ENCODE measurements at places on chromosomes 6 and 20.
A peak's percentile ranks its signal among the peaks of the same experiment; 100 is the strongest.

GRCh38 chr20:33963751-33964150 is 30.0 kb upstream of the RALY start:
- no peak for DNase-seq

DNA sequence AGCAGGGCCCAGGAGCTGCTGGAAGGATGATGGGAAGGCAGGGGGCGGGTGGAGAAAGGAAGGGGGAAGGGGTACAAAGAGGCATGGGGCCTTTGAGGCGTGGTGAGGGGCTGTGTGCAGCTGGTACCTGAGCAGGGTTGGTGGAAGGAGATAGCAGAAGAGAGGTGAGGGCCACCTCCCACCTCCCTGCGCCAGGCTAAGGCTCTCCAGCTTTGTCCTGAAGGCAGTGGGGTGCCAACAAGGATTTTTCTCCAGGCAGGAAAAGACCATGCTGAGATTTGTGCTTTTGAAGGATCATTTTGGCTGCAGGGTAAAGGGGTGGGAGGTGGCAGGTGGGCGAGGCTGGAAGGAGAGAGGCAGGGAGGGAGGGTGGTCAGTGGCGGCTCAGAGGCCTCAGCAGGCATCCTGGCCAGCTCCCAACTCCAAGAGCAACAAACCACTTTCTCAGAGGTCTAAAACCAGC is 40.8 kb downstream of the NOL4L start:
- no peak for DNase-seq

DNA sequence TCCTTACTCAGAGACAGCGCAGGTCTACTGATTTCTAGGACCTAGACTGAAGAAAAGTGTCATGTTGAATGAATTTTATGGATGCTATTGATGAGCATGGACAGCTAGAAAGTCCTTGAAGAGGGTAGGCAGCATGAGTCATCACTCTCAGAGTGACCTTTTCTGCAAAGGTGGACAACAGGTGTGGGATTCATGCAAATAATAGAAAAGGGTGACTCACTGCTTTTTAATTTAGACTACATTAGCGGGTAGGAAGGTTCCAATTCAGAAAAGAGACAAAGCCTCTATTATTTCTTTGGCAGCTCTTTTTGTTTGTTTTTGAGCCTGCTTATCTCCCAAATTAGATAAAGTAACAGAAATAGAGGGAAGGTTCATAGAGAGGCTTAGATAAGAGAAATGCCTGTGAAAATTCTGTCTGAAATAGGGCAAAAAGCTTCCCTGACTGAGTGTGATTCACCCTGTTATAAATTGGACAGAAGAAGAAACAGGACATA is 191.4 kb downstream of the TENT5A start:
- no peak for DNase-seq

GRCh38 chr6:160992061-160992979 is 751 bp downstream of the MAP3K4 start:
- DNase-seq = no peak

GRCh38 chr6:9977411-9977810 is 437.5 kb downstream of the TFAP2A start:
- no peak for DNase-seq

GRCh38 chr6:12119085-12119588 is 107.0 kb downstream of the HIVEP1 start:
- DNase-seq = no peak

GRCh38 chr6:149084808-149085556 is 232.5 kb upstream of the TAB2 start:
- no peak for DNase-seq

DNA sequence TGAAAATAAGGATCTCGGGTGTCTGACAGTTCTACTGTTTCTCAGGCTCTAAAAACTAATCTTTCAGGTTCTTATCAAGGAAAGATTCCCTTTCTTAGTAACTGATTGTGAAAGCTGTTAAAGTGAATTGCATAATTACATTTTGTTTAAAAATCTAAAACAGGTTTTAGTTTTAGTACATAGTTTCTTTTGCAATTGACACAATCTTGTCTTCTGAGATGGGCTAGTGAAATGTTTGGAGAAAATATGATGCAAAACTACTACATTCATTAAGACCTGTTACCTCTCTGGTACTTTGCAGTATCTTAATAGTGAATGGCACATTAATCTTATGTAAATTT is 298.4 kb downstream of the UTRN start:
- DNase-seq = no peak

GRCh38 chr6:7107578-7108195 is at the start of gene RREB1:
Gene RREB1 (plus strand): TSS chr6:7107961. CDS start chr6:7181912, 73,951 bp downstream.
- no peak for DNase-seq

DNA sequence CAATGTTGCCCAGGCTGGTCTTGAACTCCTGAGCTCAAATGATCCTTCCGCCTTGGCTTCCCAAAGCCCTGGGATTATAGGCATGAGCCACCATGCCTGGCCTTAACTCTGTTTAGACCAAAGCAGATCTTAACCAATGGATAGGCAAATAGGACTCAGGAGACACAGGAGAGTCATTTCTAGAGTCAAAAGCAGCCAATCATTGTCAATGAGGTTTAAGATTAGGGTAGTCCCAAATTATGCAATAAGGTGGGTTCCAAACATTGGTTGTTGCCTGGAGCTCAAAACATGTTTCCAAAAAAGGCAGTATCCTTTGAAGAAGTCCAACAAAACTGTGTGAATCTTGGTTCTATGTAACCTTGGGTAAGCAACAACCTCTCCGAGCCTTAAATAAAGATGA is 95.7 kb upstream of the JARID2 start:
- DNase-seq = no peak

- no peak for DNase-seq
These were observed 107.7 kb upstream of the PRND start for GRCh38 chr20:4613718-4614620.

DNA sequence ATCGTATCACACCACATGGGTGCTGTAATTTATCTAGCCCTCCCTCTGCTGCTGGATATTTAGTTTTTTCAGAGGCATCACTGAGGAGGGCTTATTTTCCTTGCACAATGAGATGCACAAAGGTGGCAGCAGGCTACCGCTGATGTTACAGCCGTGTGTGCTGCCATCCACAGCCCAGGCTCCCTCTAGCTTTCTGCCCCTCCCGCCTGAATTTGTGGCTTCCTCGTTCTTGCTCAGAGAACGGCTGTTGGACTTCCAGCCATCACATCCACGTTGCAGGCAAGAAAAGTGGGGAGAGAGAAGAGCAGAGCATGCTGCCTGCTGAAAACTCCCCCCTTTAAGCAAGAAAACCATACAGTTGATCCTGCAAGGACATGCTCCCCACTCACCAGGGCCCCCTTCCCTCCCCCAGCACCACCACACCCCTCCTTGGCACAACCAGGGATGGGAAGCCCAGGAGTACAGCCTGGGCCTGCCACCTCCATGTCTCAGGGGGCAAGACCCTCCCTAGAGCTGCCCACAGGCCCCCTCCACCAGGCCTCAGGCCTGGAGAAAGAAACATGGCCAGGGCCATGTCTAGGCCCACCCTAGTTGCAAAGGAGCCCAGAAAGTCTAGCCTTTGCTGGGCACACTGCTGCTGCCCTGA is 102.6 kb downstream of the MRPL14 start:
- DNase-seq = no peak

DNA sequence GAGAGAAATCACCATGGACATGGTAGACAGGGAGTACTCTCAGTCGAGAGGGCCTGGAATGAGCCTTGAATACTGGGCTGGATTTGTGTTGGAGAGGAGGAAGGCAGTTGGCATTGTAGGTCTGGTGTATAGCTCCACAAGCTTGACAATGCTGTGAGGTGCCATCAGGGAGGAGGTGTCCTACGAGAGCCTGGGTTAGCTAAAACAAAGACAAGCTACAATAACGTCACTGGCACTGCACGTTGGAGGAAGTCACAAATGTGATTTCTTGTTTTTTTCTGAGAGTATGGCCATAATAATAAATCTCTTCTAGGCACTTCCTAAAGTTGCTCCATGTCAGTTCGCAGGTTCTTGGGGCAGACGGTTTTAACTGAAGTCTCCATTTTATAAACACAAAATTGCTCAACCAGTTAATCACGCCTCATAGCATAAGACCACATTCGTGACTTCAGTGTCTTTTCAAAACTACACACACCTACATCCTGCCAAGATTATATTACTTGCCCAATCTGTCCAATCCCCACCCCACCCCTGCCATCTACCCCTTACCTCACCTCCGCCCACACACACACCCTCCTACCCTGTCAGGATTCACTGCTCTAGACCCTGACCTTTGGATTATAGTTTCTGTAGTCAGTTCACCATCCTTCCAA is 4.4 kb upstream of the HLA-DMB start:
- DNase-seq = no peak

GRCh38 chr20:22546344-22546743 is 38.0 kb downstream of the FOXA2 start:
- DNase-seq = no peak

- no peak for DNase-seq
These were observed 58.2 kb upstream of the TNFAIP3 start for GRCh38 chr6:137808836-137809315.

DNA sequence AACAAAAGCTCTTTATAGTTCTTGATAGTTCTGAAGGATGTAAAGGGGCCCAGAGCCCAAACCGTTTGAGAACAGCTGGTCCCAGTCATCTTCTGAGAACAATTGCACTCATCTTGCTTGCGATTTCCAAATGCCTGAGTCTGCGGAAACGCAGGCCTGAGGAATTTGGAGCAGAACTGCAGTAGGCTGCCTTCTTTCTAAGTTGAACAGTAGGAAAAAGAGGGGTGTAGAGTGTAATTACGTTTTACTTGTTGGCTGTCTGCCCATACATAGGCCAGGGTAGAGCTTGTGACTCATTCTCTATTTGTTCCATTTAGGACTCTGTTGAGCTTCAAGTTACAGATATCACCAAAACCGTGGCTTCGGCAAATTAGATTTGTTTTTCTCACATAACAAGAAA is 42.0 kb upstream of the KIF16B start:
- no peak for DNase-seq

GRCh38 chr6:39157511-39157910 is 42.5 kb upstream of the SAYSD1 start:
- DNase-seq = no peak

- DNase-seq = peak; percentile 47
These were observed at the start of gene THBS2 for GRCh38 chr6:169253337-169254238. Gene THBS2 (minus strand): TSS chr6:169253846. CDS start chr6:169250784, 3,062 bp downstream.

GRCh38 chr6:164690241-164690640 is 619.2 kb downstream of the C6orf118 start:
- DNase-seq = no peak

GRCh38 chr20:10539818-10540553 is 104.9 kb downstream of the SLX4IP start:
- DNase-seq = no peak

DNA sequence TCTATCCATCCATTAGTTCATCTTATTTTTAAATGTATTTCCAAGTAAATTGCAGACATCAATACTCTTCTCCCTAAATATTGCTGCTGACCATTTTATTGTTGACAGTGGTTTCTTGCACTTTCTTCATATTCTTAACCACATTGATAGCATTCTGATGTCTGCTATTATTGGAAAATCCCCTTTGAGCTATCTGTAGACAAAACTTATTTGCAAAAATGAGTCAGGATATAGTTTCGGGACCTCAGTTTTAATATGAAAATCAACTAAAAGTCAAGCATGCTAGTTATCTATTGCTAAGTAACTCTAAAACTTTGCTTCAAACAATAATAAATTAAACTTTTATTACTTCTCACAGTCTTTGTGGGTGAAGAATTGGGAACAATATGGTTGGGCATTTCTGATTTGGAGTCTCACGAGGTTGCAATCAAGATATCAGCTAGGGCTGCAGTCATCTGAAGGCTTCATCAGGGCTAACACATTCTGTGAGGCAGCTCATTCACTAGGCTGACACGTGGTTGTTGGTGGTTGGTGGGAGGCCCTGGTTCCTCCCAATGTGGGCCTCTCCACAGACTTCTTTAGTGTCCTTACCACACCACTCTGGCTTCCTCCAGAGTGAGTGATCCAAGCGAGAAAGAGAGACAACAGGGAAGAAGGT is 32.7 kb downstream of the CD109 start:
- no peak for DNase-seq

- DNase-seq = no peak
These were observed 33.5 kb downstream of the GHRH start for GRCh38 chr20:37228082-37228481.

DNA sequence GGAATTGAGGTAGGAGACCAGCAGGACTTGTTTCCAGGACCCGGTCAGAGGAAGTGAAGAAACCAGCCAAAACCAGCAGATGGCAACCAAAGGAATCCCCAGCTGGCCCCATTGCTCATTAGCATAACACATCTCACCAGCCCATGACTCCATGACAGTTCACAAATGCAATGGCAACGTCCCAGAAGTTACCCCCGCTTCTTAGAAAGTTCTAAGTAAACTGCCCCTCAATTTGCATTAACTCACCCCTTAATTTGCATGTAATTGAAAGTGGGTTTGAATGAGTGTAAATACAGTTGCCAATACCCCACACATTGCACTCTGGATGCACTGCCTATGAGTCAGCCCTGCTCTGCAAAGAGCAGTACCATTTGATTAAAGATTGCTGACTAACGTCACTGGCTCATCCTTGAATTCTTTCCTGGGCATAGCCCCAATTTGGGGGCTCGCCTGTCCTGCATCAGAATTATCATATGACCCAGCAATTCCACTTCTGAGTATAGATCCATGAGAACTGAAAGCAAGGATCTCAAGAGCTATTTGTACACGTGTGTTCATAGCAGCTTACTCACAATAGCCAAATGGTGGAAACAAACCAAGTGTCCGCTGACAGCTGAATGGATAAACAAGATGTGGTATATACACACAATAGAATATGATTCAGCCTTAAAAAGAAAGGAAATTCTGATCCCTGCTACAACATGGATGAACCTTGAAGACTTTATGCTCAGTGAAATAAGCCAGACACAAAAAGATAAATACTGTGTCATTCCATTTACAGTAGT is 36.4 kb downstream of the MYLK4 start:
- DNase-seq = no peak

GRCh38 chr6:148244217-148244935 is 98.3 kb upstream of the SASH1 start:
- no peak for DNase-seq

DNA sequence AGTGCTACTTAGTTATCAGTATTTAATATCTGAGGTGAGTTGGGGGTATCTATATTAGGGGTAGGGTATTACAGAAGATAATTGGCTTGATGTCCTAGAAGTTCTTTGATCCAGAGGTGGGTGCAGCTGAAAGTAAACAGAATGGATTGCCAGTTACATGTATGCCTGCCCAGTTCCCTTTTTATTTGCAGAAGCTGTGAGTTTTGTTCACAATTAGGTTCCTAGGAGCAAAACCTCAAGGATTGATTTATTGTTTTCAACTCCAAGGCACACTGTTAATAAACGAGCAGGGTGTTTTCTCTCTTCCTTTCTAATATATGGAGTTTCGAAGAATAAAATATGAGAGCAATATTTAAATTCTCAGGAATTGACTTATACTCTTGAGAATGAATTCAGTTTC is 129.0 kb downstream of the SULF2 start:
- DNase-seq = no peak

Measured in thoracic aorta (tissue), 2 donors.